ENCODE measurements at places on chromosomes 7 and 10.

DNA sequence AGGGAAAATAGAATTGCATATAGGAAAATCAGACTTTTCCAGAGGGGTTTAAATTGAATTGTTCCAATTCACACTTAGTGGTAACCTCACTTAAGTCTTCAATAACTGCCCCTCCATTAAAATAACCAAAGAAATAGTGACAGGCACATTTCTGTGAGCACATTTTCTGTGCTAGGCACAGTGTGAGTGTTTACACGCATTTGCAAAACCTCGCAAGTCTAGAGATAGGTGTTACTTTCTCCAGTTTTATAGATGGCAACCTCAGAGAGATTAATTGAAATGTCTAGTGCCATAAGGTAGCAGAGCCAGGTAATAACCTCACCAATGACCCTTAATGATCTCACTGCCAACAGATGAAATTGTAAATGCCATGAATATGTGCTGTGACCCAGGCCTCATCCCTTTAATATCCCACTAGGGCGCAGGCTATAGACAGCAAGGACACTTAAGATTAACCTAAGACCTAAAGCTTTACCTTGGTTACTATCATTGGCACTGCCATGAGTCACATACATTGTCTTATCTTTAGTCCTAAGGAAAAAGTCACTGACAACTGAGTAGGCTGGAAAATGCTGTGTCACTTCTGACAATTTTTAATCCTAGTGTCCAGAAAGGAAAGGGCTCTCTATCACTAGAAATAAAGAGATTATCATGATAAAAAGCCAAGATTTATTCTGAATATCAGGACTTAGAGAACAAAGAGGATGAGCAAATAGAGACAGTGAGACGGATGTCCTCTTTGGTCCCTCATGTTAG is 187.8 kb downstream of the PPP1R17 start:
- DNase-seq = no peak

GRCh38 chr10:51881213-51881612 is 181.8 kb upstream of the CSTF2T start:
- DNase-seq = no peak

DNA sequence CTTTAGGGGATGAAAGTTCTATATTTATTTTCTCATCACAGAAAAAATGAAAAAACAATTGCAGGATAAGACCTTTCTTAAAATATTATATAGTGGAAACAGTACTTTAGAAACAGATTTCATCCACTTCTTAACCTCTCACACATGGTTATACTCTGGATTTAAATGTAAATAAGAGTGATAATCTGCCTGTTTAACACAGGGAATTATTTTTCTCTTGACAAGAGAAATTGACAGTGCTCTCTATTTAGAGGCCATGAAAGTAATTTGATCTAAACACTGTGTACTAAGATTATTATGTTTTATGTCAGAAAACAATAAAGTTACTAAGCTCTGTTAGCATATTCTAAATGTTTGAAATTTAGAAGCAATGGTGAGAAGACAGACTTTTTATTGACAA is 88.4 kb downstream of the PHF14 start:
- no peak for DNase-seq

- no peak for DNase-seq
Observed at GRCh38 chr7:103150192-103150591, 1.3 kb upstream of the NAPEPLD start.

Data from WERI-Rb-1 (cell line).